CD4-positive, alpha-beta T cell treated with Interleukin-2 at 100 ng/mL for 4 hours (primary cell): ENCODE measurements at places on chromosomes 7 and 10.

DNA sequence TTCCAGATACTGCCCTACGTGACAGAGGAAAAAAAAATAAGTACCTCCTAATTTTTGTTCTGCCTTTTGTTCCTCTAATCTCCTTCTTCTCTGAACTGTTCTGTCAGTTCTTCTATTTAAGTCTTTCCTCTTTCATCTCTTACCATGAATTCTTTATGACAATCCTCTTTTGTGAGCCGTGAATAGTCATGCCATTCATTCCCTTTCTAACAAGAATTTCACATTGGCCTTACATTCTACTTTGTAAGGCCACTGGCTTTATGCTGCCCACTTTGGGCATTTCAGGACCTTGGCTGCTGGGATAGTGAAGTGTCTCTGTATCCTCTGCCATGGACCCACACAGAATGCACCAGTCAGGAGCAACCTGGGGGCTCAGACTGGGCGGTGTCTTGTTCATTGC is 52.9 kb downstream of the ATOH7 start:
- no peak for DNase-seq

GRCh38 chr10:103911021-103911459 is 6.9 kb downstream of the STN1 start:
- peak; percentile 87 for DNase-seq

- DNase-seq = no peak
Observed at GRCh38 chr10:88244781-88245625, 338.1 kb downstream of the RNLS start.

DNA sequence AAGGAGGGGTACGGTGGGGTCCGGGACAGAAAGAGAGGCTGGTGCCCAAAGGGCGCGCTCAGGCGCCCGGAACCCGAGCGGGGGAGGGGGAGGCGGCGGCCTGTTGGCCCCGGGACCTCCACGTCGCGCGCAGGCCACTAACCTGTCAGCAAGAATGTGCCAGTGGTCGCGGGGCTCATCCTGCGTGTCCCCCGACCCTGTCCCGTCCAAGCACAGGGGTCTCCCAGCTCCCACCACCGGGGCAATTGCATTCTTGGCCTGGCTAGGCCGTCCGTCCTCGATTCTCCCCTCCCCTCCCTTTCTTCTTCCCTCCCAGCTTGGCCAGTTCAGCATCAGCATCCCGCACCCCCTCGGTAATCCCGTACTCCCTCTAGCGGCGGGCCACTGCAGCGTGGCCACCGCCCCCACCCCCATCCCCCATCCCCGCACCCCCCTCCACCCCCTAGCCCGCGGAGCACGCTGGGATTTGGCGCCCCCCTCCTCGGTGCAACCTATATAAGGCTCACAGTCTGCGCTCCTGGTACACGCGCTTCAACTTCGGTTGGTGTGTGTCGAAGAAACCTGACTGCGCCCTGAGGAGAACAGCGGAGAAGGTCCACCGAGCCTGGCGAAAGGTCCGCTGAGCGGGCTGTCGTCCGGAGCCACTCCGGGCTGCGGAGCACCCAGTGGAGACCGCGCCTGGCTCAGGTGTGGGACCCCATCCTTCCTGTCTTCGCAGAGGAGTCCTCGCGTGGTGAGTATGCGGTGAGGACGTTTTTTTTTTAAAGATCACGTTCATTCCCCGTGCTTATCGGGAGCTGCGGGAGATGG is at the start of gene SGCE:
TSS of gene SGCE (minus strand) at position 286 of the 810 bp plus-strand sequence. CDS start at position 251, 35 bp downstream.
- peak; percentile 39 for DNase-seq

DNA sequence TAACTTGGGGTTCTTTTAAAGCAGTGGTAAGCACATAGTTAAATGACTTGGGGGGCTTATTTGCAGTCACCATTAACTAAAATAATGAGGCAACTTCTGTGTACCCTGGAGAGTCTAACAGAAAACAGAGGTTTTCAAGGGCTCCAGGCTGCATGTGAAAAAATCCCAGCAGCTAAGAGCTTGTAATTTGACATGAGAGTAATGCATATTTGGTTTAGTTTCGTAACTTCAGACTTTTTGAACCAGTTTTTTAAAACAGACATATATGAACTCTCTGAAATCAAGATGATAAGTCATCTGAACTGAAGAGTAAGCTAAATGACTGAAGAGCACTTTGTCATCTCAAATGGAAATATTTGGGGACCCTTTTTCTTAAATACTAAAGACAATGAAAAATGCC is 40.2 kb upstream of the IFRD1 start:
- DNase-seq = no peak
